COLO829 (cell line): ENCODE measurements at places on chromosomes 3 and 15.

DNA sequence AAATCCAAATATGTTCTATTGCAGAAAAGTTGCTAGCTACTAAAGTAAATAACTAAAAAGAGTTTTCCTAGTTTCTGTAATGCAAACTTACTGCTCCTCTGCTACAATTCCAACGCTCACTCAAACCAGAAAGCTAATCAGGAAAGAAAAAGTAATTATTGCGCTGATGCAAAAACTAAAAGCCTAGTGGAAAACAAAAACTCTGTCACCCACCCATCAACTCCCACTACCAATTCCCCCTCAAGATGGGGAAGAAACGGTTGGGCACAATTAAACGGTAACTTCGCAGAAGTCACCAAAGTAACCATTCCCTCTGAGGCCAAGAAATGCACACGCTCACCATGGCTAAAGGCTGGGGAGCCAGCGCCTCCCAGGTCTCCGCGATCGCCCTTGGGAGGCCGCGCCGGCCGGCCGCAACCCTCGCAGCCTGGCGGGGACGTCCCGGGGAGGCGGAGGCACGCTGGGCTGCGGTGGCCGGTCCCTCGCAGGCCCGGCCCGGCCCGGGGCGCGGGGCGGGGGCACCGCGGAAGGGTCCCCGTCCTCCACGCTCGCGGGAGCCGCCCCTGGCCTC, 684 bp downstream of the SLTM start:
- DNase-seq = no peak

- DNase-seq = no peak
Measured at GRCh38 chr15:66631616-66632263, 65.9 kb upstream of the LCTL start.

DNA sequence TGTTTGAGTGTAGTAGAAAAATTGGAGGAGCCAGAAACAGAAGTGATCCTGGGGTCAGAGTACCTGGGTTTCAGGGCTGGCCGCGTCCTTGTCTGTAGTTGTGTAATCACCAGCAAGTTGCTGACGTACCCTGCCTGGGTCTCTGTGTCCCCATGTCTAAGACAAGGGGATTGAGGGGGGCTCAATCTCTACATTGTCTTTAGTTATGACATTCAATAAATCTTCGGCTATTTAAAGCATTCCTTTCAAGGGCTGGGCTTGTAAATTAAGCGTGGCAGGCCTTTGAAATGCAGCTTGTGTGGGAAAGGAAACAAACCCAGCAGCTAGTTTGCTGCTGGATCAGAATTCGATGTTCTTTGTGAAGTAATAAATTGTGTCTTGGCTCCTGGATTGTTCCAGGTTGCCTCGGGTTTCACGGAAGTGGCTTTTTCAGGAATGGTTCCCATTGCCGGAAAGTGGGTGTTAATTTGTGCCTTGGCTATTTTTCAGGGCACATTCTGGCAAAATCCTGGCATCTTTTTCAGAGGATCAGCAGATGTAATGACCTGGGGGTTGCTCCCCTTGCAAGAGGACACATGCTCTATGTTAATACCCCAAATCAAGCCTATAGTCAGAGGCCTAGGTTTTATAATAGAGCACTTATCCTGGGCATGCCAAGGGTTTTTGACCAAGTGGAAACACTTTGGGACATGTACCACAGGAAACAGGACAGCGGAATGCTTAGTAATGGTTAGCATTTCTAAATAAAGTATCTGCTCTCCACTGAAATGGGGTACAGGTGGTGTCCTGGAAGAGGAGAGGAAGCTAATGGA, 294.8 kb upstream of the NR2E3 start:
- DNase-seq = no peak

GRCh38 chr3:49135499-49135898, 2.6 kb upstream of the LAMB2 start:
- no peak for DNase-seq

- DNase-seq = no peak
Measured at GRCh38 chr3:196412704-196413103, 19.5 kb downstream of the UBXN7 start.

GRCh38 chr3:179528772-179529171, 34.0 kb upstream of the ACTL6A start:
- DNase-seq = peak; percentile 37

- no peak for DNase-seq
Measured at GRCh38 chr15:68666120-68666811, 87.5 kb downstream of the CORO2B start.

DNA sequence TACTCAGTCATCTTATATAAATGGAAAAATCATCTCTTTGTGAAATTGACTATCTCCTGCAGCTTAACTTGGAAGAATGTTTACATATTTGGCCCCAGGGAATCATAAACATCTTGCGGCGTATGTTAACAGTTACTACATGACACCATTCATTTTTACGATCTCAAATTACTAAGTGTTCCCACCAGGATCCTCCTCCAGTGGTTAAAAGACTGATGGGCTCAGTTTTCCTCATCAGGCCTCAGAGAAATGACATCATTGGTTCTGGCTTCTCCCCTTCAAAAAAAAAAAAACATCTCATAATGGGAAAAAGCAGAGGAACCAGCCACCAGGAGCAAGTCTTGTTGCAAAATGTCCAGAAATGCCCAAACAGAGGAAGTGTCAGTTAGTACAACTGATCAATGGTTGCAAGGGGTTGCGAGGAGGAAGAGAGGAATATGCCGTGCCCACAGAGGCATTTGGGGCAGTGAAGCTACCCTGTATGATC, 70.5 kb upstream of the LIPC start:
- no peak for DNase-seq

GRCh38 chr3:16888356-16888755, 3.6 kb downstream of the PLCL2 start:
- DNase-seq = no peak

GRCh38 chr15:34854232-34854631, 58.9 kb upstream of the ACTC1 start:
- DNase-seq = no peak

DNA sequence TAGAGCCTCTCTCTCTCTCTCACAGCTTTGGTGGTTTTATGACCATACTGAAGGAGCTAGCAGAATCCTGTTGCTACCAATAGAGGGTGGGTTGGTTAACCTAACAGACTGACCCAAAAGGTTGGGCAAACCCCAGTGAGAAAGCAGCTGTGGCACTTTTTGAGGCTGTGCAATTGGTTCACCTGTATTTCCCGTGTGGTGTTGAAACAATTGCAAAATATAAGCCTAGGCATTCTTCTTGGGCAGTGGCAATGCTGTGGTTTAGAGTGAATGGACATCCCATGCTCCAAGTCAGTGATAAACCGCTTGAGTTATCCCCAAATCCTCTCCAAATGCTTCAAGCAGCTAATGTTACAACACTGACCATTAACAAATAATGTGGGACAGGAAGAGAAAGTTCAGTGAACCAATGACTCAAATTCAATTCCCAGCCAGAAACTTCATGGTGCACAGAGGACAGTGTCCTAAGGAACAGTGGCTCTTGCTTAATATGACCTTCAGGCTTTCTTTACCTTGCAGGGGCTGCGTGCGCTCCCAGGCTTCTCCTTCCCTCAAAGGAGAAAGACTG, 261.9 kb upstream of the ICE2 start:
- DNase-seq = no peak

- no peak for DNase-seq
Measured at GRCh38 chr3:126519506-126520455, 2.2 kb upstream of the UROC1 start.

GRCh38 chr3:169173231-169173630, 490.3 kb downstream of the MECOM start:
- DNase-seq = no peak

DNA sequence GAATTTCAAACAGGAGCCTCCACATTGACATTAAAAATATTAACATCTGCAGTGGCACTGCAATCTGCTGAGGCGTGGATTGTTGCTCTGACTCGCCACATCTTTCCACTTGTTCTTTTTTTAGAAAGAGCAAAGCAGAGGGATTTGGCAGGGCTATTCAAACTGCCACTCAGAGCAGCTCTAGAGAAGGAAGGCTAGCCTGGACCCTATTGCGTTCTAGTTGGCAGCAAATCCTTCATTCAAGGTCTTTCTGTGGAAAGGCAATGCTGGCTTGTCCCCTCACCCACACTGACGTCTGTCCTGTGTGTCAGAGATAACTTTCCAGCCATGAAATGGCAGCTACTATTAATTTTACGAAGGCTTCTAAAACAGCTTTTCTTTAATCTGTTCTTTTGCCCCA, 483.2 kb upstream of the SGO1 start:
- no peak for DNase-seq

GRCh38 chr3:139309061-139309591, 34.7 kb upstream of the MRPS22 start:
- DNase-seq = no peak

GRCh38 chr3:54647721-54648120, 280.1 kb downstream of the LRTM1 start:
- DNase-seq = no peak

DNA sequence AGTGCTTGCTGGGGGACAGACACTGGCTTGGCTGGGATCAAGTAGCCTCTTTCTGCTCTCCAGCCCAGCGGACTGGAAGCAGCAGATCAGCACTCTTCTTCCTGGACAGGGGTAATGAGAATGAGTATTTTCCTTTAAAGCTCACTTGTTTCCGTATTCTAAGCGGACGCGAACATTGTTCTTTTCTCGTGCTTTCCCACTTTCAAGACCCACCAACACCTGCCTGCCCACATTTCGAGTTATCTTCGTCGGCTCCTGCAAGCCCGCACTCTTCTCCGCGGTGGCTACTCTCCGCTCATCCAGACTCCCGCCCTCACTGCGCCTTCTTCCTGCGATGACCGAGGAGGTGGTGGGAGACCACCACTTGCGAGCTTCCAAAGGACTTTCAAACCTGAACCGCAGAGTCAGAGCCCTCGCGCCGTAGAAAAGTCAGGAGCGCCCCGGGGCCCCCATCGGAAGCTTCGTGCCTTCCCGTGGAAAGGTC, 1.6 kb upstream of the PPM1L start:
- DNase-seq = peak; percentile 18

DNA sequence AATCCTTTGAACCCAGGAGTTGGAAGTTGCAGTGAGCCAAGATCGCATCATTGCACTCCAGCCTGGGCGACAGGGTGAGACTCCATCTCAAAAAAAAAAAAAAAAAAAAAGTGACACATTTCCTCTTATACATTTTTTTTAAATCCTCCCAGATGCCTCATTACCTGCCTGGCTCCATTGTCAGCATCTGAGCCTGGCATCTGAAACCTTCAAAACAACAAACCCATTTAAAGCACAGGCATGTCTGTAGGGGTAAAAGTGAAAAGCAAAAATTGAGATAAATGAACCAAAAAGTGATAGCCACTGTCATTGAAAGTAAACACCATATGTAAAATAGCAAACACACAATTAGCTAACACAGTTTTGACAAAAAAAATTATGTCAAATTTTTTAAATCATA, 38.6 kb downstream of the OSBPL10 start:
- DNase-seq = no peak

DNA sequence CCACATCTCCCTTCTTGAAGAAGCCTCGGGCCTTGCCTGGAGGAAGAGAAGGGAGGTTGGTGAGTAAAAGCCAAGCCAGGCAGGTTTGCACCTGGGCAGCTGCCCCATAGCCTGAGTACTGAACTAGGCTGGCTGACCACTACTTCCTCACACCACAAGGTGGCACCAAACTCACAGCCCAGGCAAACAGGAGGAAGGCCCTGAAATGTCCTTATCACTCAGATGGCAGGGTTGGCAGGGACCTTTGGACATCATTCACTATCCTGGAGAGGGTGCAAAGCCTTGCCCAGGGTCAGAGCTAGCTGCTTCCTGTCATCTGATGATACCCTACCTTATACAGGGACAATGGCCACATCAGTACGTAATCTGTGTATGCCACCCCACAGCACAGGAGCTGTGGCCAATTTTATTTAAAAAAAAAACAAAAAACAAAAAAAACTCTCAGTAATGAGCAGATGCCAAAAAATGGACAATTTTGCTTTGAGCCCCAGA, 2.2 kb upstream of the GRAMD2A start:
- peak; percentile 53 for DNase-seq

DNA sequence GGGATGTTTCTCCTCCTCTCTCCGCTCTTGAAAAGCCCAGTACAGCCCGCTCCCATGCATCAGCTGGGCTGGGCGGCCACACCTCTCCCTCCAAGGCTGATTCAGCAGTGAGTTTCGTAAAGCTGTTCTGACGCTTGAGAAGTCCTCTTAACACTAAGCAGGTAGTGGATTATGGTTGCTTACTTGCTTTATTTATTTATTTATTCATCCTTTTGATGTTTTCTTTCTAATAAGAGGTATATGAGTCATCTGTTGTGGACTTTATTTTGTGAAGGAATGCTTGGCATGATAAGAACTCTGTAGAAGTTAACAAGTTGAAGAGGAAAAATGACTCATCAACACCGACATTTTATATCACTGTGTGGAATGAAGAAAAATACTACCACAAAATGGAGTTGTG, 285.0 kb downstream of the SQOR start:
- peak; percentile 53 for DNase-seq

DNA sequence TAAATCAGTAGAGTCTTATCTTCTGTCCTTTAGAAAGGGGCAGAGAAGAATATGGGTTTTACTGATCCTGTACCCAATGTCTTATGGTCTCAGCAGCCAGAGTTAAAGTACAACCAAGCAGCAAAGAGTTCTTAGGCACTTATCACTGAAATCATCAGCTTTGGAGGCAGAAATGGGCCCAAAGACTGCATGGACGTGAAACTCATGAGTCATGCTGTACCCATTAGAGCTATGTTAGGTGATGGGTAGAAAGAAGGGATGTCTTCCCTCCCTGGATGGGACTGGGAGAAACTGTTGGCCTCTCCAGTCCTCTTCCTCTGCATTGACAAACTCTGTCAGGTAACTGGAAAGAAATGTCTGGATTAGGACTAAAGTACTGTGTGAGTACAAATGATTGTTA, 63.4 kb downstream of the EOMES start:
- DNase-seq = no peak

DNA sequence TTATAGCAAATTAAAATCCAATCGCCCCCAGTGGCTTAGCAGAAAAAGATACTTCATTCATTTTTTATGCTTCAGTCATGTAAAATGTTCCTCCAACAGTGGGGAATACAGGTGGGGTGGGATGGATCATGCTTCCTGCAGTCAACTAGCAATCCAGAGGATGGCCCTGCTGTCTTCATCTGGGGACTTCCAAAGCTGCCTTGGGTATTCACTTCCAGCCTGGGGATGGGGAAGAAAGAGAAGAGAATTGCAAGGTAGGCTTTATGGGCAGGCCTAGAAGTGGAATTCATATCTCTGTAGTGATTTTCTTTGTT, 354.8 kb upstream of the SLCO3A1 start:
- no peak for DNase-seq

DNA sequence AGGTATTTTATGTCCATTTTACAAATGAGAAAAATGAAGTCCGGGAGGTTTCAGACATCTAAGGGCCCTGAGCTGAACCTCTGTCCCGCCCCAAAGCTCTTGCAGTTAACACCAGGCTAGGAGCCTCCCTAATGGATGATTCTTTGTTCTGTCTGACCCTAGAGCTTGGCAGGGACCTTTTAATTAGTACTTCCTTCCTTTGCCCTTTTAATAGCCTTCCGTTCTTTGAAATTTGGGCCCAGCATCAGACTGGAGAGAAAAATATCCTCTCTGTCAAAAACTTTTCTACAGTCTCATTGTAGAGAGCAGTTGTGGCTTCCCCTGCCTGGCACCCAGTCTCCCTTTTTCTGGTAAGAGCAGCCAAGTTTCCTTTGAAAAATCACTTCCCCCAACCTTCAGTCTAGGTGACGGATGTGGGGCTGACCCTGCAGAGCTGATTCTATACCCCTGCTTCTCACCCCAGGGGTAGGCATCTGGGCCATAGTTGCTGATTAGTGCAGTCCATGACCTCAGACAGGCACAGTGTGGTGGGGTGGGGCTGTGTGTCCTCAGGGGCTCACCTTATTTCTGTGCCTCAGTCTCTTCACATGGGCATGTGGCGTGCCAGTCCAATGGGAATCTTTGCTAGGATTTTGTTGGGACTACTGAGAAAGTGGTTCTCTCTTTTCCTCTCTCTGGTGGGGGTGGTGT, 220.4 kb downstream of the ADAMTS9 start:
- peak; percentile 91 for DNase-seq

- DNase-seq = no peak
Measured at GRCh38 chr15:51904421-51904820, 67.2 kb downstream of the LEO1 start.
